ENCODE measurements at places on chromosomes 16 and 17.

DNA sequence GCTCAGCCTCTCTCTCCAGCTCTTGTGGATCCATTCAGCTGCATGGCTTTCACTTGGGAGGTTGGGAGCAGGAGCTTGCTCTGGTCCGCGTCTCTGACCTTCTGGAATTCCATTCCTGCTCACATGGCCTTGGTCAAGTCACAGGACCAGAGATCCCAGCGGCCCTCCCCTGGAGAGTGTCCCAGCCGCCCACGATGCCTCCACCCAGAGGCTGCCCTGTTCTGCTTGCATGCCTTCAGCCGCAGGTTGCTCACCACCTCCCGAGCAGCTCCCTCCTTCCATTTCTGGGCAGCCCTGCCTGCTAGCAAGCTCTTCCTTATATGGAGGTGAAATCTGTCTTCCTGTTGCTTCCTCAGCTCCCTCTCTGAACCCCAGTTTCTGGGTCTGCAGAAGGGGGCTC is 32.6 kb downstream of the RAI1 start:
- DNase-seq: no peak

GRCh38 chr17:21278450-21279197 is 5.9 kb upstream of the MAP2K3 start:
- no peak for DNase-seq

DNA sequence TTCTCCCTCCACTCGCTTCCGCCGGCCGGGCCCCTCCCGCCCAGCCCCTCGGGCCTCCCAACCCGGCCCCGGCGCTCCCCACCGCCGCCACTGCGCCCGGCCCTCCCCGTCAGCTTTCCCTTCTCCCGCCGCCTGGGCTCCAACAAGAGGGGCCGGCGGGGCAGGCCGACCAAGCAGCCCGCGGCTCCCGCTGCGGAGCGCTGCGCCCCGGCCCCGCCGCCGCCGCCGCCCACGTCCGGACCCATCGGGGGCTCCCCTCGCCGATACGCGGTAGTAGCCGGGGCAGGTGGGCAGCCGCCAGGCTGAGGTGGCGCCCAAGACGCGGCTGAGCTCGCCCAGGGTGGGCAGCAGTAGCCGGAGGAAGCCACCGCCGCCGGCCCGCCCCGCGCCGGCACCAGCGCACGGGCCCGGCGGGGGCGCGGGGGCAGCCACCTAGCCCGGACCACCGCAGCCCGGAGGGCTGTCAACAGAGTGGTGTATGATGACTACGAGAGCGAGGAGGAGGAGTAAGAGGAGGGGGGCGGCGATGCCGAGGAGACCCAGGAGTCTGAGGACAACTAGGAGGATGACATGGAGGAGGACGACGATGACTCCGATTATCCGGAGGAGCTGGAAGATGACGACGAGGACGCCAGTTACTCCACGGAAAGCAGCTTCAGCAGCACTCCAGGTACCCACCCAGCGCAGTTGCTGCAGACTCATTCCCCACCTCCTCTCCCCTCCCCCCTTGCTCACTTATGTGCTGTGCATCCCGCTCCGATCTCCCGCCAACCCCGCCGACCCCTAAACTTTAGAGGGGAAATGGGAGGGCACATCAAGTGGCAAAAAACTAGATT is 498 bp downstream of the LRRC37B start:
- DNase-seq: peak; percentile 43

DNA sequence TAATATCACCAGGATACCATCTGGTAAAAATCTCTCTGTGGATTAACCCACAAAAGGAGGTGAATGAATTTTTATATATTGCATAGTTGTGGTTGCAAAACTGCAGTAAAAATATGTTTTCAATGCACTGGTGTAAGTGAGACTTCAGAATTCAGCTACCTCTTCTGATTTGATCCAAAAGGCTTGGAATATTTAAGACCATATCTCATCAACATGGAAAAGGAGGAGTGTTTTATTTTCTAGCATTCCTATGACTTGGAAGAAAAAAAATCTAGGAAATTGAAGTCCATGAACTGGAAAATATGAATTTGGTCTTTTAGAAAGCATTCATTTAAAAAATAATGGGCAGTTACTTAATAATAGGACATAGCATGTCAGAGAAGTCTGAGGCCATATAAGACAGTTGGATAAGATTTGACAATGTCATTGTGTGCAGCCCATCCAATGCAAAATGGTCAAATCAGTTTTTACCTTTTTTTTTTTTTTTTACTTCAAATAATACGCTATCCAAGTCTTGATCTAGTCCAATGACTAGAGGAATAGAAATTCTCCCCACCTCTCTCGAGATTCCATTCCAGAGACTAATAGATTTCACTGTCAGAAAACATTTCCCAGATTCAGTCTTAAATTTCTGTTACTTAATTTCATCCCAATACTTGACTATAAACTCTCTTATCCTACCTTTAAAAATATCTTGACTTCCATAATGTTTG is 364.9 kb upstream of the PMFBP1 start:
- DNase-seq: no peak

GRCh38 chr16:69565671-69566239 is at the start of gene NFAT5:
NFAT5 (plus strand) TSS chr16:69565966; CDS start chr16:69566302, 336 bp downstream.
- DNase-seq: peak; percentile 84

GRCh38 chr17:4530799-4531730 is 24.1 kb downstream of the MYBBP1A start:
- no peak for DNase-seq

GRCh38 chr17:35021520-35022380 is 41.4 kb downstream of the LIG3 start:
- no peak for DNase-seq

DNA sequence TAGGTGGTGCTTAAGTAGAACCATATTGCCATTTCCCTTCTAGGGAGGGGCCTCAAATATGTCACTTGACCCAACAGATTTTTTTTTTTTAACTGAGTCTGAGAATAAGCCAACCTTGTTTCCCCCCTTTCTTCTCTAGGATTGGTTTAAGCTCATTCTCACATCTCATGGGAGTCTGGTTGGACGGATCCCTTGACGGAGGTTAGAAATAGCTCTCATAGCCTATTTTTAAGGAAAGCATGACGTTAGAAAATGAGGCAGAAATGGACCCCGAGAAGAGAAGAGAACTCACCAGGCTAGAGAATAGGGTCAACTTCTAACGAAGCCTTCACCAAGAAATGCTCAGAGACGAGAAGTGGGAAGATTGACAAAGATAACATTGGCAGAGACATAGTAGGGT is 95.1 kb upstream of the ZFHX3 start:
- DNase-seq: no peak

DNA sequence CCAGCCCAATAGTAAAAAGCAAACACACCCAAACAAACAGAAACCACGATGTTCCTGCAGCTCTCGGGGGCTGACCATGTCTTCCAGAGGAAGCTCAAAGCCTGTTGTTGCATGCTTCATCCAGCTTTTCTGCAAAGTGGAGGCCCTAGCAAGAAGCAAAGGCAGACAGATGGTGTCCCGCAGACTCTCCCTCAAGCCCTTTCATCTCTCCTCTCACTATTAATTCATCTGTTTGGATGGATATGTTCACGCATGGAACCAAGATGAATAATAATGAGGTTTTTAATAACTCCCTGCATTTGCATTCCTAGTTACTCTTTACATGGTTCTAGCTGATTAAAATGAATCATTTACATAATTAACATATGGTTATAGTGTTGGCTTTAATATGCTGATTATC is 36.6 kb downstream of the RBFOX1 start:
- DNase-seq: no peak

DNA sequence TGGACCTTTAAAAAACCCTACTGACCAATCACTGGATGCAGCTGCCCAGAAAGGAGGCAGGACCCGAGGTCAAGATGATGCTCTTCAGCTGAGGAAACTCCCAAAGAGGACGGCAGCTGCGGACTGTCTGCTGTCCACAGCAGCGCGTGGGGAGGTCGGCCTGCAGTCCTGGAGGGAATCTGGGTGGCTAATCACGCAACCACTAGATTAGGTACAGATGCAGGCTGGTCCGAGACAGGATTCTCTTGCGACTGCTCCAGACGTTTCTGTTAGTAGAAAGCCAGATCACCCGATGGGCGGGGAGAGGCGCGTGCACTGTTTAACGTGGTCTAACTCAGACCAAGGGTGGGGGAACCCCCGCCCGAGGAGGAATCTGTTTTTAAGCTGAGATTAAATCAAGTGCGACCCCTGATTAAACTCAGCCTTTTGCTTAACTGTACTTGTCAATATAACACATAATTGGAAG is 8.8 kb downstream of the CTRB2 start:
- DNase-seq: no peak

GRCh38 chr17:41406205-41406604 is 8.8 kb upstream of the KRT31 start:
- DNase-seq: no peak

- DNase-seq: no peak
Measured at GRCh38 chr16:80804056-80804525, 307 bp downstream of the CDYL2 start.

Measured in GM10248 (cell line).